ENCODE measurements at places on chromosomes 16 and 17. TPM values are rescaled to one million over a fixed set of nuclear protein-coding genes. Genes with fewer than 3 reads are reported as not detected.

DNA sequence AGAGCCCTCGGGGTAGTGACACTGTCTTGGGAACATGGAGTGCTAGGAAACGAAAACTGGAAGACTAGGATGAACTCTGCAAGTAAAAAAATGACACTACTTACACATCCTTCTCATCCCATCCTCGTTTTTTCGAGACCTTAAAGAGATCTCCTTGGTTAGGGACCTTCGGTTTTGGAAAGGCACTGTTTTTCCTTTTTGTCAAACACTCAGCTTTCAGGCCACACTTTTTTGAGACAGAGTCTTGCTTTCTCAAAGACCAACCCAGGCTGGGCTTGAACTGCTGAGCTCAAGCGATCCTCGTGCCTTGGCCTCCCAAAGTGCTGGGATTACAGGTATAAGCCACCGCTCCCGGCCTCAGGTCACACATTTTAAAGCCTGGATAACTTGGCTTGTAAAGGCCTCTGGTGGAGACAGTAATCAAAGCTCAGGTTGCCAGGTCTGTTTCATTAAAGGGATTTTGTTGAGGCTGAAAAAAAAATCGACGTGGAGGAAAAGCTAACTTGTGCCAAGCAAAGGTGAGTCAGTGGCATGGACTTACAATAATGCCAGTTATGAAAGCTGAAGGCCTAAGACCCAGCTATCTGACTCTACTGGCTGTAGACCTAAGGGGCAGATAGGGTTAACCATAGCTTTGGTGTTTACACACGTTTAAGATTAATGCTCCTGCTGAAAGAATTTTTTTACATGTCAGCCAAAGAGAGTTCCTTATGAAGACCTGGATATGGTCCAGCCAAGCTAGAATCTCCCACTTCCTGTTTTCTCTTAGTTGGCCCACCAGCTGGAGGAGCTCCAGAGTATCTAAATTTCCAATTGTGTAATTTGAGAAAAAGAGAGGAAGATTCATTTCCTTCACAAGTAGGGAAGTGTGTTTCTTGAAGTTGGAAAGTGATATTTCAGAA is 823 bp downstream of the NBR1 start:
- H3K4me1 ChIP-seq: peaks cover 51% of the 10 kb centered on the region
- no peak for DNase-seq
- no peaks in the 10 kb centered on the region for H3K27me3 ChIP-seq
- no peaks in the 10 kb centered on the region for H3K36me3 ChIP-seq

DNA sequence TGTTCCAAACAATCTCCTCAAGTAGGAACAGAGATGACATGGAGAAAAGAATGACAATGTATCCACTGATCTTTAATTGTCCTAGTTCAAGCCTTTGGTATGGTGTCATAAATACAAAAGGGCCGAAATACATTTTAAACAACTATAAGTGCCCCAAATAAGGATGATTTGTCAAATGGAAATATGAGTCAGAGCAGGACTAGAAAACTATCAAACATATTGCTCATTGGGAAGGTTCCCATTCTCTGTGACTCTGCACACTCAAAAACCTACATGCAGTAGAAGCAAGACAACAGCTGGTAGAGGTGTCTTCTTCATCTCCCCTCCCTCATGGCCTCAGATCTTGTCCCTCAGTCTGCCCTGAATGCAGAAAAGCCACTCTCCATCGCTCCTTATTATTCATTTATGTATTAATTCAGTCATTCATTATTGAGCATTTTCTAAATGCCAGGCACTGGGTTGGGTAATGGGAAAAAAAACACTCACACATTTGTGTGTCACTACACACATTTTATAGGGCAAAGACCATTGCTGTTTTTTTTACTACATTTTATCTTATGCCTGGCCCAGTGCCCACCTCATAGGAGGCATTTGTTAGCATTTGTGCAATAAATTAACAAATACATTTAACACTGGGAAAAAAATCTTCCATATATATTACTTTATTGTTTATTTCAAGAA is 10.1 kb downstream of the CA10 start:
- H3K4me1 ChIP-seq: no peaks in the 10 kb centered on the region
- H3K27ac ChIP-seq: no peak overlapping the region
- no peak for DNase-seq

DNA sequence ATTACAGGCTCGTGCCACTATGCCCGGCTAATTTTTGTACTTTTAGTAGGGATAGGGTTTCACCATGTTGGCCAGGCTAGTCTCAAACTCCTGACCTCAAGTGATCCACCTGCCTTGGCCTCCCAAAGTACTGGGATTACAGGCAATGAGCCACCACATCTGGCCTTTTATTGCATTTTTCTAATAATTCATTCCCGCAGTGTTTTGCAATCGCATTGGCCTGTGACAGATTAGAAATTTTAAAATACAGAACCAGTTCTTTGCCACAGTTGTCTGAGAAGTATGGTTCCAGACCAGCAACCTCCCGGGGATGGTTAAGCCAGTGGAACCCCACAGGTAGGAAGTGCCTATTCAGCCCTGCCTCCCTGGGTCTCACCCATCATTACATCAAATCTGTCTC is 3.2 kb upstream of the CRHR1 start:
- H3K4me1 ChIP-seq: no peaks in the 10 kb centered on the region
- DNase-seq: no peak
- peaks cover 22% of the 10 kb centered on the region for H3K27me3 ChIP-seq
- H3K36me3 ChIP-seq: no peaks in the 10 kb centered on the region

- DNase-seq: peak; percentile 85
- no peaks in the 10 kb centered on the region for H3K27me3 ChIP-seq
- H3K36me3 ChIP-seq: no peaks in the 10 kb centered on the region
- H3K27ac ChIP-seq: peak overlapping the region; percentile 74
Observed at GRCh38 chr16:29007730-29008593, 23.1 kb downstream of the LAT start.

DNA sequence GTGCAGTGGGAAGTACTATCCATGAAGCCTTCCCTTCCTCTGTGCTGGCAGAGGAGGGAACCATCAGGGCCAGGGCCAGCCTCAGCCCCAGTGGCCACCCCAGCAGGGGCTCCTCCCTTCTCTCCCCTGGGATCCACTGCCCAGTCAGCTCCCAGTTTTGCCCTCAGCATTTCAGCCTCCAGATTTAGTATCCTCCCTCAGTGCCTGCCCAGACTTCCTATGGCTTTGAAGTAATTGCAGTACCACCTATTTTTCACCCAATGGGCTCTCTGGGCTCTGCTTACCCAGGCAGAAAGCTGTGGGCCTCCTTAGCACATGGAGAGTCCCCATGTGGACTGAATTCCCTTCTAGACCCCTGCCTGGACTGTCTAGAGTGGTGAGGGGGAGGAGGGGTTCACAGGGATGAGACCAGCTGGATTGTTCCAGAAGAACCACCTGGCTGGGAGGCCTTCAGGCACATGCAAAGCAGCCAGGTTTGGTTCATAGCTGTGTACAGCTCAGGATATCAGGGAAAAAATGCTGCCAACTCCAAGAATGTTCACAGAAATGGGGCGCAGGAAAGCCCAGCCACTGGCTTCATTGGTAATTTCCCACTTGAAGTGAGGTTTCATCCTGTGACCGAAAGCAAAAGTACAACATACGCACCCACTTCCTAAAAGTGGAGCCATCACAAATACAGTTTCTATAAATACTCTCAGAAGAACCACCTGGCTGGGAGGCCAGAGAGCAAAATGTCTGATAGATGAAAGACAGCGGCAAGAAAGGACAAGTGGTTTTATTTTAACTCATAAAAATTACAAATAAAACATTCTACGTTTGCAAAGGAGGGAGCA is 15.2 kb upstream of the HERPUD1 start:
- no peaks in the 10 kb centered on the region for H3K36me3 ChIP-seq
- peaks cover 15% of the 10 kb centered on the region for H3K4me1 ChIP-seq
- no peak for DNase-seq
- peak overlapping the region; percentile 20 for H3K4me3 ChIP-seq
- no peak overlapping the region for H3K27ac ChIP-seq

DNA sequence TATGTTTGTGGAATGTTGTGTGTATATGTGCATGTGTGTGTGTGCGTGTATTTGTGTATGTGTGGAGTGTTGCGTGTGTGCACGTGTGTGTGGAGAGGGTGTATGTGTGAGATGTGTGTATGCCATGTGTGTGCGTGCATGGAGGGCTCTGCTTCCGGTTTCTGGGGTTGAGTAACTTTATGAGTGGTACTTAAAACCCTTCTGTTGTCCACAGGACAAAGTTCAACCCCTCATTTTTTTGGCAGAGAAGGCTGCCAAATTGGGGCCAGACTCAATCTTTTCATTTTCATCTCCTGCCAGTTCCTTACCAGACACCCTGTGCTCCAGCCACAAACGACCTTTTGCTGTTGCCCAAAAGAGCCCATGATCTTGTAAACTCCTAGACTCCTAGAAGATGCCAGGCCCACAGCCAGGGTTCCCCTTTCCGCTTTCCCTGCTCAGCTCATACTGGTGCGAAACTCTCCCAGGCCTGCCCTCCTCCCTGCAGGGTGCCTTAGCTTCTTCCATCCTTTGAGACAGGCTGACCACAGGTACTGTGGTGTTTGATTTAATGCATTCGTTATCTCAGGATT is 100.2 kb downstream of the CMIP start:
- H3K27ac ChIP-seq: no peak overlapping the region
- no peak overlapping the region for H3K4me3 ChIP-seq
- H3K36me3 ChIP-seq: peaks cover 3% of the 10 kb centered on the region
- no peak for DNase-seq
- H3K27me3 ChIP-seq: no peaks in the 10 kb centered on the region

- no peaks in the 10 kb centered on the region for H3K27me3 ChIP-seq
- H3K4me1 ChIP-seq: peaks cover 45% of the 10 kb centered on the region
- peak overlapping the region; percentile 83 for H3K4me3 ChIP-seq
- H3K36me3 ChIP-seq: peaks cover 8% of the 10 kb centered on the region
Observed at GRCh38 chr17:4900231-4901107, 1.1 kb downstream of the C17orf107 start.

- H3K27ac ChIP-seq: peak overlapping the region; percentile 93
- peaks cover 15% of the 10 kb centered on the region for H3K36me3 ChIP-seq
- H3K4me1 ChIP-seq: peaks cover 33% of the 10 kb centered on the region
- H3K27me3 ChIP-seq: no peaks in the 10 kb centered on the region
Observed at GRCh38 chr16:30557707-30557956, 542 bp downstream of the ZNF764 start.

- no peaks in the 10 kb centered on the region for H3K36me3 ChIP-seq
- H3K27me3 ChIP-seq: no peaks in the 10 kb centered on the region
- no peak overlapping the region for H3K4me3 ChIP-seq
- no peak for DNase-seq
- H3K4me1 ChIP-seq: no peaks in the 10 kb centered on the region
Observed at GRCh38 chr16:84827897-84828296, 8.1 kb downstream of the CRISPLD2 start.

DNA sequence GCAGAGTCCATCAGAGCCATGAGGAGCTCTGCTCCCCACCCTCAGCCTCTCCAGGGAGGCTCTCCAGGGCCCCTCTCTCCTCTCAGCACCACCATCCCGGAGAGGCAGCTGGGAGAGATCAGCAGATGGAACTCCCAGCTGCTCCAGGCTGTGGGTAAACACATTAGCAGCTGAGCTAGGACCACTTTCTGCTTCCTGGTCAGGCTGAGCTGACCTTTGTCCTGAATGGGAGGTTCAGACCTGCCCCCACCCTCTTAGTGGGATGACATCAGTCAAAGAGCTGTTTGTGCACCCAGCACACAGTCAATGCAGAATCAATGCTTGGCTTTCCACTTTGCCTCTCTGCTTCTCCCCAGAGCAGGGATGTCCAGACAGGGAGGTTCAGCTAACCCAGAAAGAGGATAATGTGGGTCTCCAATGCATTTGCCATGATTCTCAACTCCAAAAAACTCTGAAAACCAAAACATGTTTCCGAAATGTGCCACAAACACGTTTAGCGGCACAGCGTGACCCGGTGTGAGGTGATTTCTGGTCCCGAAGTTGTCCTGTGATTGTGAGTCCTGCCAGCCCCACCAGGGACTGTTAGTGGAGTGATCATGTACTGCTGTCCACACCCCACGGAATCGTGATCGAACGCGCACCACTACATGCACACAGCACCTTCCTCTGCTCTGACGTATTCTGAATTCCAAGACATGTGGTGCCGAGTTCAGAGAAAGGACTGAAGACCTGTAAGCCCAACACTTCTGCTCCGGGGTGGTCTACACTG is 6.7 kb downstream of the GPR142 start:
- no peak for DNase-seq
- no peaks in the 10 kb centered on the region for H3K27me3 ChIP-seq
- H3K36me3 ChIP-seq: no peaks in the 10 kb centered on the region
- no peak overlapping the region for H3K4me3 ChIP-seq
- no peak overlapping the region for H3K27ac ChIP-seq

DNA sequence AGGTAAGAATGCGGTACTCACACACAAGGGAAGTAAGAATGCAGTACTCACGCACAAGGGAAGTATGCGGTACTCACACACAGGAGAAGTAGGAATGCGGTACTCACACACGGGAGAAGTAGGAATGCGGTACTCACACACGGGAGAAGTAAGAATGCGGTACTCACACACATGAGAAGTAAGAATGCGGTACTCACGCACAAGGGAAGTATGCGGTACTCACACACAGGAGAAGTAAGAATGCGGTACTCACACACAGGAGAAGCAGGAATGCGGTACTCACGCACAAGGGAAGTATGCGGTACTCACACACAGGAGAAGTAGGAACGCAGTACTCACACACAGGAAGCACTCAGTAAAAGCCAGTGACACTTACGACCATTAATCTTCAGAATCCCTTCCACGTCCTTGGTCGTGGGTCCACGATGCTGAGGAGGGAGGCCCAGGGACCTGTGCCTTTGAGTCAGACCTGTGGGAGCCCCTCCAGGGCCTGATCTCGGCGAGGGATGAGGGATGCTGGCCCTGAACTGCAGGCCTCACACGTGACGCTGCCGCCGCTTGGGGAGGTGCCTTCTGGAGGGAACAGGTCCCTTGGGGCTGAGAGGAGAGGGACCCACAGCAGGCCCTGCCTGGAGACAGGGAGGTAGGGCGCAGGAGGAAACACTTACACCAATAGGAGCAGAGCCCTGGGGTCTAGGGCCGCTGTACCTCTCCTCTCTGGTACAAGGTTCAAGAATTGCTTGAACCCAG is 20.2 kb downstream of the ABR start:
- H3K4me1 ChIP-seq: no peaks in the 10 kb centered on the region
- no peak overlapping the region for H3K27ac ChIP-seq
- H3K27me3 ChIP-seq: no peaks in the 10 kb centered on the region
- H3K36me3 ChIP-seq: no peaks in the 10 kb centered on the region
- no peak overlapping the region for H3K4me3 ChIP-seq
- DNase-seq: no peak

DNA sequence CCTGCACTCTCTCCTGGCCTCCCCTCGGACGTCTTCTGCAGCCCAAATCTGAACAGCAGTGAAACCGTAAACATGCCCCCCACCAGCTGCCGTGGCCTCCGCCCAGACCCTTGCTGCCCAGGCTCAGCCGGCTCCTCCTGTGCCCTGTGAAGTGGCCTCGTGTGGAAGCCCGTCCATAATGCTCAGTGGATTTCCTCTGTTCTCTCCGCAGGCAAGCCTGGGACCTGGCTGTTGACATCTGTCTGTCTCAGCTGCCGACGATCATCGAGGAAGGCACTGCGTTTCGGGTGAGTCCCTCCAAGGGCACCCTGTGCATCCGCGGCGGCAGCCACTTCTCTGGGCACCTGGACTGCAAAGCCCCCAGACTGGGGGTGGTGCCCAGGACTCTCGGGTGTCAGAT is 153.9 kb upstream of the CHMP6 start:
- H3K27ac ChIP-seq: no peak overlapping the region
- peaks cover 5% of the 10 kb centered on the region for H3K4me1 ChIP-seq
- peaks cover 4% of the 10 kb centered on the region for H3K36me3 ChIP-seq
- H3K27me3 ChIP-seq: no peaks in the 10 kb centered on the region
- H3K4me3 ChIP-seq: no peak overlapping the region

The IGF2BP1 gene
- total RNA-seq: 0.24 TPM

The DNAJA2 gene
- total RNA-seq: 90.3 TPM

The ZG16 gene
- not detected for total RNA-seq

The SNX20 gene
- total RNA-seq: 27.8 TPM

The GPRC5C gene
- not detected for total RNA-seq

The KRTAP4-1 gene
- not detected for total RNA-seq

The CMTM2 gene
- 0.22 TPM for total RNA-seq

Measured in CD8-positive, alpha-beta memory T cell (primary cell).